Activated T-helper 9 cell treated with anti-CD3 and anti-CD28 coated beads, Interleukin-2, amount 50 U/mL, for 16 hours (primary cell): ENCODE measurements at places on chromosomes 7 and 10.

DNA sequence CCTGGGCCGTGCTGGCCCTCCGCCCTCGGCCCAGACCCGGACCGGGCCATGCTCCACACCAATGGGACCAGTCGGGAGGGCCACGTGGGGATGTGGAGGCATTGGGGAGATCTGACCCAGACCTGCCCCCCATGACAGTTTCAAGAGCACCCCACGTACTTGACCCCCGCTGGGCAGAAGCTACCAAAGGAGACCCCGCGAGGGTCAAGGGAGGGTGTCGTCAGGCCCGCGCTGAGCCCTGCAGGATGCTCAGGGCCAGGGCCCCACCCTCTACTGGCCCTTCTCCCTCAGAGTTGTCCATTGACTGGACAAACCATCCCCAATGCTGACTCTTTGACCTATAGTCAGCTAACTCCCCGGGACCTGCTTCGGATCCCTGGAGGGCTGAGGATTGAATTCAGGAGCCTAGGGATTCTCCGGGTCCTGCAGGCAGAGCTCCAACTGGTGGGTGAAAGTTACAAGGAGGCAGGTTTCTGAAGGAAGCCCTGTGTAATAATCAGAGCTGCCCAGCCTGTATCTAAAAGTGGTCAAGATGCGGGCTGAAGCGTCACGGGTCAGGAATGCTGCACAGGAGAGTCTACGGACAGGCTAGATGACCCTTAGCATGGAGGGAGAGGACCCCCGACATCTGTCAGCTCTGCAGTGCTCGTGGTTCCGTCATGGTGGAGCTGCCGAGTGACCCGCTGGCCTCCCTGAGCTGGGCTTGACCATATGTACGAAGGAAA, 498 bp upstream of the CALHM2 start:
- no peak for DNase-seq

DNA sequence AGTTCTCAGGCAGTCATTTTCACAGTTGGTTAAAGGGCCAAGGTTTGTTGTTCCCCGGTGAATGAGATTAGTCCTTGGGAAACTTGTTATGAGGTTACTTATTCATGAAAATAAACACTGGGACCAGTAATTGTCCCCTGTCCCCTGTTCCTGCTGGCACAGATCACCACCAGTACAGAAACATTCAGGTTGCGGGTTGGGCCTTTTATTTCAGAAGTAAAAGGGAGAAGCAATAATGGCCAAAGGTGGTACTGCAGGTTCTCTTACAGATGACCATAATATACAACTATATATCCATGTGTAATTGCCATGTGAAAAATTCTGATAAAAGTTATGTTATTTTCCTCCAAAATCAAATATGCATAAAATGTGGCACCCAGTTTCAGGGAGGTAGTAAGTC, 442.0 kb downstream of the SORCS1 start:
- DNase-seq: no peak

DNA sequence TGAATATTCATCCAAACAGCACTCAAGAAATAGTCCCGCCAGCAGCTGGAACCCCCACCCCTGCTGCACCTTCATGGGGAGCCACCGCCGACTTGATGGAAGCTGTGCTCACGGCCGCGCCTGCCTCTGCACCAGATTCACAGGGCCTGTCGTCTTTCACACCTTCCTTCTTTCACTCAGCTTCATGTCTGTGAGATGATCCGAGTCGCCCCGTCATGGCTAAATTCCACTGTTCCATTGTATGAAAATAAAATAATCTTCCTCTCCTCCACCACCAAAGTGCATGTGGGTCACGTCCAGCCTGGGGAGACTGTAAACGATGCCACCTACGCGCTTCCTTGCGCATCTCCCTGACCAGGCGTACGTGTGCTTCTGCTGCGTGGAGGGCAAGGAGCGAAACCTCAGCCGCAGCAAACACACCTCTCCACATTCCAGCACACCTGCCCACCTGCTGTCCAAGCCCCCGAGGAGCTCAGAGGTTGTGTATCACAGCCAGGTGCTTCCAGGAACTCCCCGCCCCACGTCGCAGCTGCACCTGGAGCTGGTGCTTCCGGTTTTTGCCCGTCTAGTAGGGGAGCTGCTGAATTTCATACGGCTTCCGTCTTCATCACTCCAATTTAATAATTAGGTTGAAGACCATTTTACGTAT, 137.0 kb downstream of the PTPRN2 start:
- no peak for DNase-seq

- no peak for DNase-seq
Measured at GRCh38 chr10:5895804-5896203, 5.8 kb downstream of the FBH1 start.

GRCh38 chr10:27660268-27660667, 85.4 kb downstream of the MKX start:
- no peak for DNase-seq

GRCh38 chr10:42979721-42980467, 97.0 kb upstream of the RET start:
- no peak for DNase-seq

DNA sequence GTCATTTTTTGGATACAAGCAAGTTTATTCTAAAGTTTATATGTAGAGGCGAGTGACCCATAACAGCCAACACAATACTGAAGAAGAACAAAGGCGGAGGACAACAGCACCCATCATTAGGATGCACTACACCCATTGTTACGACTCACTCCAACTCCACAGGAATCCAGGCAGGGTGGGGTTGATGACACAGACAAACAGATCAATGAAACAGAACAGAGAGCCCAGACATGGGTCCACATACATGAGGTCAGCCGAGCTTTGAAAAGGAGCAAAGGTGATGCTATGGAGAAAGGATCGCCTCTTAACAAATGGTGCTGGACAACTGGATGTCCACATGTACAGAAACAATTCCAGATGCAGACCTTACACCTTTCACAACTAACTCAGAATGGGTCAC, 426.4 kb downstream of the PTPRN2 start:
- DNase-seq: no peak

- DNase-seq: no peak
Measured at GRCh38 chr7:51357821-51358220, 41.2 kb upstream of the COBL start.

- DNase-seq: no peak
Measured at GRCh38 chr7:134174795-134175261, 47.7 kb downstream of the LRGUK start.

DNA sequence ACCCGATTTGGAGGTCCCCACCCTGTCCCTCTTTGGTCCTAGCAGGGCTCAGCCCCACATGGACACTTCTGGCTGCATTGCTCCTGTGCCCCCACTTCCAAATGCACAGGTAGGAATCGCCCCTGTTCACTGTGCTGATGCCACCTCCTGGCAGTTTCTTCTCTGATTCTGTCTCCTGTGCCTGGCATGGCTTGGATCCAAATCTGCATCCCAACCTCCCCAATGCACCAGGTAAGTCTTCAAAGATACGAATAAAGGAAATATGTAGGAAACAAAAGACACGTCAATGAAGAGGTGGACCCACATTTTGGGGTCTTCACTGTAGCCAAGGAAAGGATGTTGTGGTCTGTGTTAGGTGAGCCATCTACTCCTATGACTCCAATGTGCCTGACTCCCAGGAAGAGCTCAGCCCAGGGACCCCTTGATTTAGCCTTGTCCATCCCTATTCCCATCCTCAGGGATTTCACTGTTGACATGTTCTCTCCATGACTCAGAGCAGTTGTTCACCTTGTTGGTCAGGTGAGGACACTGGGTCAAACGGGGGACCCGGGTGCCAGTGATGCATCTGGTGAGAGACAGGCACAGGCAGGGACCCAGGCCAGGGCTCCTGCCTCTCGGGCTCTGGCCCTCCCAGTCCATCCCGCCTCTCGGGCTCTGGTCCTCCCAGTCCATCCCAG, 341.8 kb downstream of the CXCL12 start:
- no peak for DNase-seq

DNA sequence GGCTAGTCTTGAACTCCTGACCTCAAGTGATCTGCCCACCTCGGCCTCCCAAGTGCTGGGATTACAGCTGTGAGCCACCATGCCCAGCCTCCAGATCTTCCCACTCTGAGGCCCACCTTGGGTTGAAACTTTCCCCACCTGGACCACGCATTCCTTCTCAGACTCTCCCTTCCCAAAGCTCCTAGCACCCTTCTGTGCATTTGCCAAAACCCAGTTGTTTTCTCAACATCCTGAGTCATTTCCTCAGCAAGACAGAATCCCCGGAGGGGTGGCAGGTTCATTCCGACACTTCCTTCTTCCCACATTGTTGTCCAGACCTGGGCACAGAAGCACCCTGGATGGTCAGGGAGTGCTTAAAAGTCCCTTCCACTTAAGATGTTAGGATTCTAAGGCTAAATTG, 28.9 kb downstream of the BAG3 start:
- no peak for DNase-seq

DNA sequence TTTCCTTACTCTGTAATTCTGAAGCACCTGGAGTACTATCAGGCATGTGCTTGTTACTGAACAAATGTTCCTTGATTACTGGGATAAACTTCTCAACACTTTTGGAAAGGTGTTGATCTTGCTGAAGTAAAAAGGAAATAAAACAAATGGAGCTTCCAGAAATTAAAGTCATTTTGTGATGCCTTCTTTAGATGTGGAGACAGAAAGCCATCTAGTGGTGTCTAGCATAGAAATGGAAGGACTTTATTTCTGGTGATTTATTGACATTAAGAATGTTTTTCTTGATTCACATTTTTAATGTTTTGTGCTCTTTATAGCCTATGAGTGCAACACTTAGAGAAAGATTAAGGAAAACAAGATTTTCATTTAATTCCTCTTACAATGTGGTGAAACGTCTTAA, 1.4 kb downstream of the SFR1 start:
- DNase-seq: no peak

- DNase-seq: no peak
Measured at GRCh38 chr10:23094786-23095403, 484 bp upstream of the MSRB2 start.

DNA sequence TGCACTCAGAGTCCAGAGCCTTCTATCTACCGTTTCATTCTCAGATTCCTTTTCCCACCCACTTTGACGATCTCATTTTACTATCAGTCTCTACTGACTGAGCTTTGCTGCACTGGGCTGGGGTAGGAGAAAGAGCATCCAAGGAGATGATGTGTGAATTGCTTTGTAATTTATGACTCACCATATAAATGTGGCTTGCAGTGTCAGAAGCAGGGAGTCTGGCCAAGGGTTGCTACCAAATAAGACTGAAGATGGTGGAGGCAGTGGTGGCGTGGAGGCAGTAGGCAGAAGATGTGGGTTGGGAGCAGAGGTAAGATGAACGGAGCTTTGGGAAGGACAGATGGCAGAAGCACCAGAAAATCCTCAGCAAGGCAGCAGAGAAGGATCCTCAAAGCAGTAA, 73.3 kb upstream of the AGK start:
- DNase-seq: no peak

DNA sequence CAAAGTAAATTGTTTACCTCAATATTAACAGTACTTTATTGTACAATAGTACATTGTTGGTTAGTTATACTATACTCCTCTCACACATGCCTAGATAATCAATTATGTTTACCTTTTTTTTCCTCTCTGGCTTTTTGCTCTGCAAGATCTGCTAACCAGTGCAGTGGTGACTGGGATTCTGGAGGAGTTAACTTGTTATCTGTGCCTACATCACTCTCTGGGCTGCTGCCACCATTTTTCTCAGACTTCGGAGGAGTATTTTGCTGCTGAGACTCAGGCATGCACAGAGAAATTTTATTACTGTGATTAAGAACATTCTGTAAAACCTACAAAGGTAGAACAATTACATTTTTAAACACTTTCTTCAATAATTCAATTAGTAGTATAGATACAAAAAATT, 59.7 kb downstream of the NRBF2 start:
- no peak for DNase-seq

DNA sequence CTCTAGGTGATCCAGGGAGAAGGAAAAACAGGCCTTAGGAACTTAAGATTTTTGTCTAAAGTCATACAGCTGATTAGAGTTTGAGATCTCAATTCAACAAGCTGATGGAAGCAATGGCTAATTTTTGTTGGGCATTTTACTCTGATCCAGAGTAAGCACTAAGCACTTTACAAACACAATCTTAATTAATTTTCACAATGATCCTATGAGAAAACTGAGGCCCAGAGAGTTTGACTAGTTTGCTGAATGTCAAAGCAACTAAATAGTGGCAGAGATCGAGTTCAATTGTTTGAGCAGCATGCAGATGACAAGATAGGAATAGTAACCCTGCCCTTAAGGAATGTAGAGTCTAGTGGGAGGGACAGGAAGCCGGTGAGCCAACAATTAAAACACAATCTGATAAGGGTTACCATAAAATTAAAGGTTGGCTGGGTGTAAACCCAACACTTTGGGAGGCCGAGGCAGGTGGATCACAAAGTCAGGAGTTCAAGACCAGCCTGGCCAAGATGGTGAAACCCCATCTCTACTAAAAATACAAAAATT, 13.5 kb upstream of the RPEL1 start:
- no peak for DNase-seq

GRCh38 chr7:151537818-151538561, 18.3 kb upstream of the RHEB start:
- DNase-seq: no peak

GRCh38 chr7:39880556-39880955, 69.5 kb upstream of the CDK13 start:
- no peak for DNase-seq

DNA sequence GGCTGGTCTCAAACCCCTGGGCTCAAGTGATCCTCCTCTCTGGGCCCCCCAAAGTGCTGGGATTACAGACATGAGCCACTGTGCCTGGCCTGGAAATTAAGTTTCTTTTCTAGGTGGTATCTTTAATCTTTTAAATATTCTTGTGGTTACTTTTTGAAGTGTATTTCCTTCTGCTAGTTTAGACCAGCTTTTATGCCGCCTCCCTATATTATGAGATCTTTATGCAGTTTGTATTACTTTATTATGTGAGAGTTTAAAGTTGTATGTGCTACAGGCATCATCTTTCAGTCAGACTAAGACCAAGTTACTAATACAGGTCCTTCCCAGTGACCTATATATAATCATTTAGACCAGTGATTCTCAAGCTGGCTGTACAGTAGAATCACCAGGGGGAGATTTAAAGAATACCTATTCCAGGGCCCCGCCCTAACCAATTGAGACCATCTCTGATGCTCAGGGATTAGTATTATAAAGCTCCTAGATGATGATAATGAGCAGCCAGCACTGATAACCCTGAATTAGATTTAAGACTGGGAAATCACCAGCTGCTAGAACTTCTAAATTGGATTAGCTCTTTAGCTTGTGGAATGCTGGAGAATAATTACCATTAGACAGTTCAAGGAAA, 11.3 kb downstream of the INPP5F start:
- DNase-seq: no peak

GRCh38 chr10:132401401-132402118, 4.6 kb downstream of the PWWP2B start:
- no peak for DNase-seq

GRCh38 chr7:24764972-24765744, 7.9 kb upstream of the GSDME start:
- no peak for DNase-seq

GRCh38 chr10:28302638-28303488, at the start of gene MPP7:
Gene MPP7 (minus strand): TSS chr10:28303064. CDS start chr10:28238604, 64,460 bp downstream.
- DNase-seq: peak; percentile 96
